HFF-Myc (cell line): ENCODE measurements at places on chromosomes 11 and 22.

- DNase-seq = no peak
Observed at GRCh38 chr11:10382518-10382917, 72.5 kb upstream of the AMPD3 start.

DNA sequence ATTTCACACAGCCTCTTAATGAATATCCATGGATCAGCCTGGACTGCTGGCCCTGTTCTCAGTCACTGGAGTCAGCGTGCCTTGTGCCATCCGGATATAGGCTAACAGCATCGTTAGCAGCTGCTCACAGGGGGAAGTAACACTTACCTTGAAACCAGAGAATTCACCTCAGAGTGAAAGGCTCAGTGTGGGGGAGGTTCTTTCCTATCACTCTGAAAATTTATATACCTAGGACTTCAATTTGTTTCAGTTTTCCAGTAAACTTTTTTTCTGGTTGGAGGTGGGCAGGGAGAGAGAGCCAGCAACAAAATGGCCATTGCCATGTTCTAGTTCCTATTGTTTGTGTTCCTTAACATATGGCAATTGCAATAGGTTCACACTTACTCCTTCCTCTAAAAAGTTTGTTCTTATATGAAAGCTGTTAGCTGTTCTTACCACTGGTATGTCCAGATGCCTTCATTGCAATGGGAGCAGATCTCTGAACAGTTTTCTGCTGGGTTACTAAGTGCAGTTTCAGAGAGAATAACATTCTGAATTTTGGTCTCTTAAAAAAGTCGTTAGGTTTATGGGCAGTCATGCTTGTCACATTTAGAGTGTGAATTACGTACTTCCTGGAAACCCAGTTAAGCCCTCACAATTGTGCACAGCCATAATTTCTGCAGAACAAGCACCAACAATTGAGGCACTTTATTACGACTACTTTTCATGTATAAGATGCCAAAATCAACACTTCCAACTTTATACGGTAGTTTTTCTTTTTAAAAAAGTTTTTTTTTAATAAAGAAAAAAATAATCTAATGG is 247.6 kb downstream of the CADM1 start:
- no peak for DNase-seq

DNA sequence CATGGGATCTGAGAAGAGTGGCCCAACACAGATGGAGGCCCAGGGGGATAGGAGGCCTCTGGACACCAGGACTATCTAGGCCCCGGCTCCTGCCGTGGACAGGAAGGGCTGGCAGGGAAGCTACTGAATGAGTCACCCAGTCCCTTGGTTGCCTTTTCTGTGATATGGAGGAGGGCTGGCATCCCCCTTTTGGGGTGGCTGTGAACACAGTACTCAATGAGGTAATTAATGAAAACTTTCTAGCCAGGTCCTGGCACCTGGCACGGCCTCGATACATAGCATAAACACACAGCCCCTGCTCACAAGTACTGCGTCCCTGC is 163.2 kb downstream of the CHST1 start:
- DNase-seq = no peak

- DNase-seq = no peak
Observed at GRCh38 chr11:22169833-22170232, 23.1 kb upstream of the ANO5 start.

- DNase-seq = no peak
Observed at GRCh38 chr11:12905435-12905834, 103.7 kb upstream of the RASSF10 start.

GRCh38 chr22:35348703-35349102 is 32.2 kb upstream of the HMOX1 start:
- DNase-seq = no peak

- DNase-seq = no peak
Observed at GRCh38 chr22:44368611-44369292, 56.0 kb upstream of the SHISAL1 start.

GRCh38 chr11:27395556-27396258 is 32.7 kb upstream of the CCDC34 start:
- DNase-seq = no peak

DNA sequence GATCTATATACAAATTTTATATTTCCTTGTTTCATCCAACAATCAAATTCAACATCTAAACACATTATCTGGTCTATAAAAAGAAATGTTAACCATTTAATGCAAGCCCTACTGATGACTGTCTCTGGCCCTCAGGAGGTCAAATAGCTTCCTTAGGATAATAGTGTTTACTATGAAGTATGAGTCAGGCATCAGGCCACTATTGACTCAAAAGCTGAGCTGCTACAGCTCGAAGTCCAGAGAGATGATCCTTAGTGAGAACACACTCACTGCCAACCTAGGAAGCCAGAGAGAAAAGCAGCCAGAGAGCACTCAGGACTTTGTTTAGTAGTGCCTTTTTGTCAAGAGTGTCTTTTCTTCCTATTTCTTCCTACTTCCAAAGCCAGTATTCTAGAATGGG is 171.8 kb downstream of the SOX6 start:
- DNase-seq = peak; percentile 21

DNA sequence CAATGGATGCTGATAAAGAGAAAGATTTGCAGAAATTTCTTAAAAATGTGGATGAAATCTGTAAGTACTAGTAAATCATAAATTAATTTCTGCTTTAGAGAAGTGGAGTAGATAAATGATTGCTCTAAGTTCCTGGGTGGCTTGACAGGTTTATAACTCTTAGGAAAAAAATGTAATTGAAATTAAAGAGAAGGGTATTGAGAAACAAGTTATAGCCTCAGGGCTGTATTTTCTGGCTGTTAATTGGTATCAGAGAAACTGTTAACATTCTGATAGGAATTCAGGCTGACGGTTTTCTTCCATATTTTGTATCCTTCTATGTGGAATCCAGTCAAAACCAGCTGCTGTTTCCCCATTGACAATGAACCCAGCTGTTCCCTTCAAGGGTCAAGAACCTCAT is 1.9 kb downstream of the TTC12 start:
- DNase-seq = no peak

DNA sequence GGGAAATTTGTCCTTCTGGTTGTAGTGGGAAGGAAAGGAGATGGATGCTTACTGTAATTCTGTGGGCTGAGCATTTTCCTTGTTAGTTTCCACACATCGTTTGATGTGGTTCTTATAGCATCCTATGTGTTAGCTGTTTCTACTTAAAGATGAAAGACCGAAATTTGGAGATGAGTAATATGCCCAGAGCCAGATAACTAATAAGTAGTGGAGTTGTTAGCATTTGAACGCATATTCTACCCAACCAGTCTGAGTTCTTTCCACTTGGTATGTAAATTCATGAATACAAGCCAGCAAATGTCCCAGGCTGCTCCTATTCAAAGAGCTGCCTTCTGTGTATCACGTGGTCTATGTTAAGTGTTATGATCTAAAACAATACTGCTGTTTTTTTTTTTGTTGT is 14.6 kb downstream of the SPECC1L start:
- no peak for DNase-seq

DNA sequence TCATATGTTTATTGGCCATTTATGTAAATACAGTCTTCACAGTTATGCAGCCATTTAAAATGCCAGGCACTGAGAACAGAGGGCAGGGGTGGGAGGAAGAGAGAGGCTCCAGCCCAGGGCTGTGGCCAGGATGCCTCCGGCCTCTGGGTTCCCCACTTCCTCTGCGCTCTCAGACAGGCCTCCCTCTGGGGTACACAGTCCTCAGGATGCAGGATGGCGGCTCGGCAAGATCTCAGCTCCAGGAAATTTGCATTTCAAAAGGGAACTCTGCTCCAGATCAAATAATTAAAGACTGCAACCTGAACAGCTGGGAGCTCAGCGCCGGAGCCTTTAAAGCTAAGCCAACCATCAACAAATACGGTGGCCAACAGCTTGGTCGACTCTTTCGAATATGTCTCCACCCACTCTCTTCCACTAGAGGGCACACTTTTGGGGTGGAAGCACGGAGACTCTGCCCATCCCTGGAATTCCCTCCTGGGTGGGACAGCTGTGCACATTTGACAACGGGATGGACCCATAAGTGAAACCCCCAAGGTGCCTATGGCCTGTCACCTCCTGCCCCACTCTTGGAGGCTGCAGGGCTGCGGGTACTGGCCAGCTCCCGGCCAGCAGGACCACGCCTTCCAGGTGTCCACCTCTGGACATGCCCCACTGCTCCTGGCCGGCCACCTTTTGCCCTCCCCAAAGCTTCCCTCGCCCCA is 1044.7 kb downstream of the BRD1 start:
- no peak for DNase-seq

GRCh38 chr11:101913656-101914055 is 1.2 kb upstream of the CEP126 start:
- DNase-seq = no peak

- DNase-seq = no peak
Observed at GRCh38 chr11:34207487-34208180, 102.2 kb downstream of the NAT10 start.

DNA sequence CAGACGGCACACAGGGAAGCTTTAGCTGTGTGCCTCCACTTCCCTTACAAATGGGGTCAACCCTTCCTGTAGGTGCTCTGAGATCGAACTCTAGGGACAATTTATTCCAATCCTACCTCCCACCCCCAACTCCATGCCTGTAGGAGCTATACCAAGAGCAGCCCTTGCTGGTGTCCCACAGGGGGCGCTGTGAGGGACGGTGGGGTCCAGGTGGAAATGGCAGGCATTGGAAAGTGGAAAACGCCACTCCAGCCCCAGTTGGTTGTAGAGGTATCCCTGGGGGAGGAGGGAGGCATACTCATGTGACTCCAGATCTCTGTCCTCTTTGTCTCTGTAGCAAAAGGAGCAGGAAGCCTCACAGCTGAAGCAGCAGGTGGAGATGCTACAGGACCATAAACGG is 161.3 kb downstream of the MYO18B start:
- no peak for DNase-seq

DNA sequence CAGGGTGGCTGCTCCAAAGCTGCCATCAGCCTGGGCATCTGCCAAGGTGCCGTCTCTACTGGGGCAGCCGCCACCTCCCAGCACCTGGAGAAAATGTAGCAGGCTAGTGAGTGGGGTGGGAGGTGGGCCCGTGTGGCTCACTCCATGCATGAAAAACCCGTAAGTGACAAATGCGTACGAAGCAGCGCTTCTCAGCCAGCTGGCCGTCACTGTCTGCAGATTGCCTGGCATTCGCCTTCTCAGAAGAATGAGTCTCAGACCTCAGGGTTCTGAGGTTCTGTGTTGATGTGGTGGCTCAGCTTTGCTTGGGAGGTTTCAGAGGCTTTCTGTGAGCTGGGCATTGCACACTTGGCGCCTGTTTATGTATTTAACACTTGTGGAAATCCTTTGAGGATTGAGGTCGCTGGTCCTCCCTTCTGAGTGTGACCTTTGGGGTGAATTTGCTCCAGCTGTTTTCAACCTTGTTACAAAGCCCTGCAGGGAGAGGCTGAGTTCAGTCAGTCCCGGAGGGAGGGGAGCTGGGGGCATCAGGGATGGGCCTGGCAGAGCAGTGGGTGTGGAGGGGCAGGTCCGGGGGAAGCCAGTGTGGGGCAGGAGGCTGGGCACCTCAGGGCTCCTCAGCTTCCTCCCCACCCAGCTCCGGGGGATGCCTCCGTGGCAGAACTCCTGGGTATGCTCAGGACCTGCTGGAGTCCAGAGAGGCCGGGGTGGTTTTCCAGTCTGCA is 977.0 kb downstream of the TBC1D22A start:
- no peak for DNase-seq

DNA sequence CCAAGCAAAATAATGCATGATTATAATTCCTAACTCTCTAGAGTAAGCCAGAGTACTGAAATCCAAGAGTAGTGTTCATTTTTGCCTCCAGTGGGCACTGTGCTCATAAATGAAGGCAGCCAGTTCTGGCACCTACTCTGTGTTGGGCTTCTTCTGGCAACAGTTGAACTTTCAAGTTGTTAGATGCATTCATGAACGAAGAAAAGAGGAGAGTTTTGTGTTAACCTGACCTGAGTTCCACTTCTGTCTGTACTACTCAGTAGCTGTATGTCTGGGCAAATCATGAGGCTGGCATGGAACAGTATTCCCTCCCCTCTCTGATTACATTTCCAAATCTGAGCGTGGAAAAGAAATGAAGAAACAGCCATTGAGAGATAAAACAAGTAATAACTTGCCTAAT is 20.3 kb upstream of the TENM4 start:
- DNase-seq = no peak

- DNase-seq = no peak
Observed at GRCh38 chr22:43944670-43945430, 10.4 kb upstream of the SAMM50 start.

DNA sequence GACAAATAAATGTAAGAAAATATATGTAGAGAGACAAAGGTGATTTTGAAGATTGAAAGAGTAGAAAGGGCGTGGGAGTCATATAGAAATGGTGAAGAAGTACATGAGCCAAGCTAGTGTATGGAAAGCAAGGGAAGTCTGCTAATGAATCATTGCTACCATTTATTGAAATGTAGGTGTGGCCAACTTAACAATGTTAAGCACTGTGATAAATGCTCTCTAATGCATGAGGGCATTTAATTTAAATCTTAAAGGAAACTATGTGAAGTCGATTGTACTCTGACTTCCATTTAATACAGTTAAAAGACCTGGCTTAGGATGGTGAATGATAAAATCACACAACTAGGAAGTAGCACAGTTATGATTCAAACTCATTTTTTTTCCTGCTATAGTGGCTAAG is 219.9 kb downstream of the CASP12 start:
- DNase-seq = no peak

- DNase-seq = no peak
Observed at GRCh38 chr11:125020342-125020741, 42.8 kb upstream of the SLC37A2 start.

GRCh38 chr22:49306632-49307480 is 520.8 kb downstream of the BRD1 start:
- DNase-seq = no peak

DNA sequence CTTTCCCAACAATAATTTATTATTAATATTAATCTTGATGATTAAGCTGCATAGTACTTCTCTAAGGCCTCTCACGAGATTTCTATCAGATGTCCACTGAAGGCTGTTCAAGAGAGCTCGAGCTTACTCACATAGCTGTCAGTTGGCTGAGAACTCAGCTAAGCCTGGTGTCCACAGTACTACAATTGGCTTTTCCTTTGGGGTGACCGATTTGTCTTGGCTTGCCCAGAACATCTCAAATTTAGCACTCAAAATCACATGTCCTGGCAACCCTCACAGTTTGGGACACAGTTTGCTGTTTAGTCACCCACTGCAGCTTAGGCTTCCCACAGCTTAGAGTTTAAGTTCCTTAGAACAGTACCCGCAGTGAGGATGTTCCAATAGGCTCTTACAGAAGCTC is 96.5 kb downstream of the LUZP2 start:
- DNase-seq = no peak

DNA sequence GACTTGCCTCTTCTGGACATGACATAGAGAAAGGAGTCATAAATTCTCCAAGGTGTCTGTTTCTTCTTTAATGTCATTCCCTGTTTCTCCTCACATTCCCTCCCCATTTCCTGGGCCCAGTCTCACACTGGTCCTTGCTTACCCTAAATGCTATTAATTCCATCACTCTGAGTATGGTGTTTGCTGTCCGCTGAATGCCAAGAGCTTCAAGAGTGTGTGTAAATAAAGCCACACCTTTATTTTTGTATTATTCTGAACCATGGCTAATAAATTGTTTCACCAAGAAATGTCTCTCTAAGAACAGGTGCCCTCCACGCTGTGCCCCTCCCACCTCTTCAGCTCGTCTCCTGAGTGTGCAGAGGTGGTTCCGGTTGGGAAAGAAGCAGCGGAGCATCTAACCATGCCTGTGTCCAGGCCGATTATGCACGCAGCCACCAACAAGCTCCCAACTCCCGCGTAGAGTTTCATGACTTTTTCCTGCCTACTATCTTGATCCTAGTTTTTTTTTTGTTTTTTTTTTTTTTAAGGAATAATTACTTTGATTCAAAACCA is 8.6 kb downstream of the TMEM121B start:
- DNase-seq = no peak
